ENCODE measurements at places on chromosomes 3 and 15.
A peak's percentile ranks its signal among the peaks of the same experiment; 100 is the strongest.

DNA sequence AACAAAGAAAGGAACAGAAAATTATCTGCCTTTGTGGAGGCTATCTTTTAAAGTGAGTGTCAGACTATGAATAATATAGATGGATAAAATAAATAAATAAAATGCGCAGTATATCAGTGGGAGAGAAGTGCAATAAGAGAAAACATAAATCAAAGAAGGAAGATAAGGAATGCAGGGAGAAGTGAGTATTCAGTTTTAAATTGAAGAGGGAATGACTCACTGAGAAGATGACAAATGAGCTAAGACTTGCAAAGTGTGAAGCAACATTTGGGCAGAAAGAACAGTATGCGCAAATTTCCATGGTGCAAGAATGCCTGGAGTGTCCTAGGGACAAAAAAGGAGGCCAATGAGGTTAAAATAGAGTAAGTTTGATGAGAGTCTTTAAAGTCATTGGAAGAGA is 1300.1 kb upstream of the ALCAM start:
- no peak for DNase-seq

- no peak for DNase-seq
Observed at GRCh38 chr3:53833053-53833645, 13.1 kb downstream of the CHDH start.

GRCh38 chr15:52318729-52319500 is 23.3 kb upstream of the MYO5C start:
- peak; percentile 20 for DNase-seq

GRCh38 chr3:107855710-107856109 is 235.1 kb downstream of the CD47 start:
- peak; percentile 15 for DNase-seq

GRCh38 chr3:67976663-67977062 is 322.3 kb upstream of the SUCLG2 start:
- DNase-seq: no peak

DNA sequence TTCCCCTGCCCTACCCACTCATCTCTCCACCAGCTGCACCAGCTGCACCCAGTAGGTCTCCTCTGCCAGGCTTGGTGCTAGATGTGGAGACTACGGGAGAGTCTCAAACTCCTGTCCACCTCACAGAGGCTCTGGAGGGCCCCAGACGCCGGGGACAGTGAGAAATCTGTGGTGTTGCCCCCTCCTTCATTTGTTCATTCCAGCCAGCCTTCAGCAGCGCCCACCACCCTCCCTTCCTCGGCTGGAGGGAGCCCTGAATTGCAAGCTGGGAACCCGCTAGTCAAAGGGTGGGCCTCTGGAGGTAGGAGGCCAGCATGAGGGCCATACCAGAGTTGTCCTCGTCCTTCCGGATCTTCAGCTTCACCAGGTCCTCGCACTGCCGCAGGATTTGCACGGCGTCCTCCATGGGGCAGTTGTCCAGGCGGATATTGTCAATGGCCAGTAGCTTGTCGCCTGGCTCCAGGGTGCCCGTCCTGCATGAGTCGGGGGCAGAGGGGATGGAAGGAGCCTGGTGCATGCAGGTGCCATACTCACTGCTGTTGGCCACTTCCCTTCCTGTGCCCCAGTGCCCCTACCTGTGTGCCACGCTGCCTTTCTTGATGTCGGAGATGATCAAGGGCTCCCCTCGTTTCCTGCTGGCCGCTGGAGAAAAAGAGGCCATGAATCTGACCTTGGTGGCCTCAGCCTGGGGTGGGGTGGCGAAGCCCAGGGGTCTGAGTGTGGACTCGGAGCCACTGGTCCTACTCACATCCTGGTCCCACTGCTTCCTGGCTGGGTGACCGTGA is 29.1 kb downstream of the GRIP2 start:
- no peak for DNase-seq

- peak; percentile 66 for DNase-seq
Observed at GRCh38 chr3:112111785-112112402, 21.2 kb downstream of the GCSAM start.

DNA sequence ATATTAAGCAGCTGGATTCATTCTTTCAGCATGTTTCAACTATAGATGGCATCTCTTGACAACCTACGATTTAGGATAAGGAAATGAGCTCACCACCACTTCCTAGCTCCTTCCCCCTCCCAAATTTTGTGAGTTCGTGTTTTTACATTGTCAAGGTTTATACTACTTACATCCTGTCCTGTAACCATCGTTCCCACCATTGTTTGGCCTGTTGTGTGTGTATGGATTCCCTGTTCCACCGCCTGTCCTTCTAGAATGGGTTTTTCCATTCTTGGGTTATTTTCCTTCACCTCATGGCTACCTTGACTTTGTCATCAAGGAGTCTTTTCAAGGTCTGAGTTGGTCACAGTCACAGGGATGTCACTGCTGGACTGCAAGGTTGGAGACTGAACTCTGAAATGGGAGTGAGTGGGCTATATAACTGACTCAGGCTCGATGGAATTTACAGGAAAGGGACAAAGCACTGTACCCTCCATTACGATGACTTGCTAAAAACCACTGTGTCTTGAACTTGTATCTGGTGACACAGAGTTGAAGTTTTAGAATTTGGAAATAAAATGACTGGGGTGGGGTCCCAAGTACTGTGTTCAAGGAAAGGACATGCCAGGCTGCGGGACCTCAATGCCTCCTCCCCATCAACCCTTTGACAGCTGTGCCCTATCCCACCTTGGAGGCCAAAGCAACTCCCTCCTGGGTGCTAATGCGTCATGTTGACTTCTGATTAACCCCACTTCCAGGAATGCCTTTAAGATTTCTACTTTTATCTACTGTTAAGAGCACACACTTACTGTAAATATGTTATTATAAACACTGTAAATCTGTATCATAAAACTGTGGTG is 66.8 kb upstream of the BLM start:
- no peak for DNase-seq

DNA sequence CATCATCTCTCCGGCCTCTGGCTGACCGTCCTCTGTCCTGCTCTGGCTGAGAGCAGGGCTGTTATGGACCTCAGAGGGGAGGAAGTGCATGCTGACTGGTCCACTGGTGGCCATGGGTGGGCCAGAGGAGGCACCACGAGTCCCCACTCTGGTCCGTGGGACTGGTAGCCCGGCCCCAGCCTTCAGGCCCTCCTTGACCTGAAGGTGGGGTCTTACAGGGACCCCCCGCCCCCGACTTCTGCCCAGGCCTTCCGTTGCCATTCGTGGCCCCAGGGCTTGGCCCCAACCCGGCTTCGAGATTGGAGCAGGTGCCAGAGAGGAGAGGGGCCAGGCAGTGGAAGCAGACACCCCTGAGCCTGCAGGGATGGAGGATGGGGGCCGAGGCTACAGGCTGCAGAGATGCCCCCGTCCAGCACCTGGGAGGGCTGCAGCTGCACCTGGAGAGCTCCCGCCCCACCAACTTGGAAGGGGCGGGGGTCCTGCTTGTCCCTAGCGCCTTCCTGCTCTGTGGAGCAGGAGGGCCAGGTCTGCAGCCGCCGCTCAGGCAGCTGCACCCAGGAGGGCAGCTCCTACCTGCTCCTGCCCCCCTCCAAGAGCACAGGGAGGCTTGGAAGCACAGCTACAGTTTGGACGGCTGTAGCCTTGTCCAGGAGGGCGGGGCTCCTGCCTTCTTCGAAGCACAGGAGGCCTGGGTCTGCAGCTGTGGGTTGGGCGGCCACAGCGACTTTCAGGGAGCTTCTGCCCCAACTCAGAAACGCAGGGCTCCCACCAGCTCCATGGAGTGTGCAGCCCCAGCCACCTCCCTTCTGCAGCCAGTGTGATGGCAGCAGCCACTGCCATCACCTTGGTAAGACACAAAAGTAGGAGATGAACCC is 142.5 kb downstream of the KLF13 start:
- no peak for DNase-seq

DNA sequence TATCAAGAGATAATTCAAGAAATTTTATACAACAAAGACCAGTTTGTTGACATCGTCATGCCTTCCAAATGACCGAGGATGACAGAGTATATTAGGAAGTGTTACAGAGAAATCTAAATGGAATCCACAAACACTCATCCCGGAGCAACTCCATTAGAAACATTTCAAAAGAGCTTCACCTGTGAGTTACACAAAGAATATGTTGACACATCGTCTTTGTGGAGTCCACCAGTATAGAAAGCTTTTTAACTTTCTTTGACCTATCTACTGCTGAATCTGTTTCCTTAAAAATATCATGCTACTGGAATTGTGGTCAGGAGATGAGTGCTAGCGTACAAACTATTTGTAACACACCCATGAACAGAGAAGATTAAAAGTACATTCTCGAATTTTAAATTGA is 130.4 kb downstream of the SUCLG2 start:
- DNase-seq: no peak

DNA sequence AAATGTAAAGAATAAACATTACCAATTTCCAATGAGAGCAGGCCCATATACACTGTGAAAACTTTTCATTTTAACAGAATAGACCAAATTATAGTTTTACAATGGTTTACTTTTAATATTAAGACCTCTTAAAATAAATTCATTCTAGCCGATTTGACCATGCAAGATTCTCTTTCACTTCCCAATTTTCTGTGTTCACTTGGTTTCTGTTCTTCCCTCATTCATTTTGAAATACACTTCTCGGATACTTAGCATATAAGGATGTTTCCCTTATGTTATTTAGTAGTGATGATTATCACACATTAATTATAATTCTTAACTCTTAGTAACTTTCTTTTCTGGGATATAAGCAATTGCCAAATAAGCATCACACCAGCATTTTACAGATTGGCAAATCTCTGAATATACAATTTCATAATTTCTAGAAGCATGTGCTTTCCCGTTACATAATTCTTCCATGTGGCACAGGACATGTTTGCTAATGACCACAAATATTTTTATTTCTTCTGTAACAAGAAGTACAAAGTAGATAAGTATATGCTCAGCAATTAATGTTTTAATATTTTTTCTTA is 13.9 kb downstream of the OR5H15 start:
- DNase-seq: no peak

- no peak for DNase-seq
Observed at GRCh38 chr3:105805404-105805803, 63.4 kb downstream of the CBLB start.

- DNase-seq: no peak
Observed at GRCh38 chr15:41230345-41230649, 260 bp downstream of the EXD1 start.

- DNase-seq: no peak
Observed at GRCh38 chr3:180229113-180229512, 192.4 kb upstream of the PEX5L start.

GRCh38 chr3:63910001-63910400 is 2.2 kb downstream of the SCAANT1 start:
- DNase-seq: no peak

DNA sequence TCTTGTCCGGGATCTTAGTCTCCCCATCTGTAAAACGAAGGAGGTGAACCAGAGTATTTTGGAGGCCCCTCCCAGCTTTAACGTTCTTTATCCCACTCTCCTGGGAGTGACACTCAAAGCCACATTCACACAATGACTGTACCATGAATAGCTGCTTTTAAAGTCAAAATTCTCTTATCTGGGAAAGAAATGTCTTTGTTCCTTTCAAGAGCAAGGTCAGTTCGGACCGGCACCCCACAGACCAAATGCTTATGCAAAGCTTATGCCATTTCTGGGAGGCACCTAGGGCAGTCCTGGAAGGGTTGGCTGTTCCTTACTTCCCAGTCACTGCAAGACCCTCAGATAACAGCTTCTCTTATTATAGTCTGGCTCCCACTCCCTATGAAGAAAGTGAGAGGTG is 53.5 kb upstream of the WNT5A start:
- DNase-seq: no peak

DNA sequence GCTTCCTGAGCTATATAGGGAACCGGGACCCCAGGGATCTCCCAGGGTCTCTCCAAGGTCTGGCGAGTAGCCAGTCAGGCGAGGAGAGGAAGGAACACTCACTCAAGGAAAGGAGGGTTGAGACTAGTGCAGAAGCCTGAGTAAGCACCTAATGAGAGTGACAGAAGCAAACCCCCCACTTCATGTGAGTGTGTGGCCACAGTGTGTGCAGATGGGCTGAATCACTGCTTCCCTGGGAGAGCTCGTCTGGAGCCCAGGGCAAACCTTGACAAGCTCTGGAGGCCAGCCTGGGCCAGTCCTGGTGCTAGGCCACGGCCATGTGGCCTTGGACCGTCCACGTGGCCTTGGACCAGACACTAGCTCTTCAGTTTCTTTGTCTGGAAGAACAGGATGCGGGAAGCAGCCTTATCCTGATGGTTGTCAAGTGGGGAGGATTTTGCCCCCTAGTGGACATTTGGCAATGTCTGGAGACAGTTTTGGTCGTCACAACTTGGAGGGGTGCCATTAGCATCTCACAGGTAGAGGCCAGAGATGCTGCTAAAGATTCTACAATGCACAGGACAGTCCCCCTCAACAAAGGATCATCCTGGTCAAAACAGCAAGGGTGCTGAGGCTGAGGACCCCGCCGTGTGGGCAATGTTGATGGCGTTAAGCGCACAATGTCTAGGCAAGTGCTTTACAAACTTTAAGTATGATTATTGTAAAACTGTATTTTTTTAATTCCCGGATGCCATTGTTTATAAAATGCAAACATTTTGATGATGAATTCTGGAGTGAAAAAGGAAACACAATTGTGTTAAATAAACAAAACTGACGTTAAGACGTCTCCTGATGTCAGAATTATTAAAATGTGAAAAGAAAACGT is 34.8 kb upstream of the CTSH start:
- peak; percentile 87 for DNase-seq

- DNase-seq: no peak
Observed at GRCh38 chr15:94387849-94388441, 156.6 kb downstream of the MCTP2 start.

GRCh38 chr3:150227839-150228238 is 180.3 kb upstream of the TSC22D2 start:
- peak; percentile 76 for DNase-seq

- no peak for DNase-seq
Observed at GRCh38 chr3:161977063-161977462, 480.5 kb downstream of the OTOL1 start.

GRCh38 chr3:31695280-31696008 is 162.7 kb downstream of the STT3B start:
- DNase-seq: no peak

- no peak for DNase-seq
Observed at GRCh38 chr3:156516961-156517360, 38.0 kb downstream of the SSR3 start.

GRCh38 chr15:48500595-48500994 is 144.9 kb downstream of the FBN1 start:
- no peak for DNase-seq

- DNase-seq: no peak
Observed at GRCh38 chr3:78338405-78338804, 1298.5 kb downstream of the ROBO2 start.

DNA sequence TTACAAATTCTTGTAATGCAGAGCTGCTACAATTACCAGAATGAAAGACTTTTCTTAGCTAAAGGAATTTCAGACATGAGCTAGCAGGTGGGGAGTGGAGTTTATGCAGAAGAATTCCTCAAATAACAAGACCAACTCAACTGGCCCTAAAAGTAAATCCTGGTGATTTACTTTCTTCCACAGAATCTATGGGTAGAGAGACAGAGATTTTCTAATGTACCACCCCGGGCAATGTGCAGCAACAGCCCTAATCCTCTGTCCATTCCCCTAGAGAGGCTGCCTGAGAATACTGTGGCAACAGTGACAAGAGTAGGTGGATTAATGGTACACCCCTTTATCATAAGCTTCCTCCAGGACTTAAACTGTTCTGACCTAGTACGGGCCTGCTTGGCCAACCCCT is 55.2 kb downstream of the AQR start:
- no peak for DNase-seq

- DNase-seq: no peak
Observed at GRCh38 chr3:45558431-45558830, 36.1 kb upstream of the LIMD1 start.

Measured in BE2C (cell line).